ENCODE measurements at places on chromosomes 4 and X. TPM values are rescaled to one million over a fixed set of nuclear protein-coding genes. Genes with fewer than 3 reads are reported as not detected.

Gene PNCK
- total RNA-seq, result 1.0 TPM

Gene PROM1
- total RNA-seq, result 0.82 TPM

Gene RAP2C
- total RNA-seq, result 40.6 TPM

Gene FAT4
- 0.06 TPM for total RNA-seq

Data from T-cell (primary cell).